ENCODE measurements at places on chromosomes 11 and 22.

- no peak for DNase-seq
These were observed 23.5 kb upstream of the L3MBTL2 start for GRCh38 chr22:41181349-41182241.

DNA sequence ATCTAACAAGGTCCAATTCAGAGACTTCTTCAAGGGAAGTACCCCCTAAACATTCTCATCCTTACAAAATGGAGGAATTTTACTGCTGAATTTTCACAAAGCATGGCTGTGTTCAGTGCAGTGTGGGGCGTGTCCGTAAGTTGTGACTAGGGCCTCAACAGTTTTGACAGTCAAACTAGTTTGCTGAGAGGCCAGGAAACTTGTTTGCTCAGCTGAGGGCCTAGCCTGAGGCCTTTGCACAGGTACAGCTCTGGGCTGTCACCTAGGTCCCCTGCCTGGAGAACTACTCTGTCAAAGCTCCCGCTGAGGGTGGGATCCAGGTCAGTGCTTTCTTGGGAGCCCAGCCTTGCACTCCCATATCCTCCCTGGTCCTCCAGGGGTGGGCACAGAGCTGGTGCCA is 27.9 kb downstream of the TCP11L1 start:
- no peak for DNase-seq

DNA sequence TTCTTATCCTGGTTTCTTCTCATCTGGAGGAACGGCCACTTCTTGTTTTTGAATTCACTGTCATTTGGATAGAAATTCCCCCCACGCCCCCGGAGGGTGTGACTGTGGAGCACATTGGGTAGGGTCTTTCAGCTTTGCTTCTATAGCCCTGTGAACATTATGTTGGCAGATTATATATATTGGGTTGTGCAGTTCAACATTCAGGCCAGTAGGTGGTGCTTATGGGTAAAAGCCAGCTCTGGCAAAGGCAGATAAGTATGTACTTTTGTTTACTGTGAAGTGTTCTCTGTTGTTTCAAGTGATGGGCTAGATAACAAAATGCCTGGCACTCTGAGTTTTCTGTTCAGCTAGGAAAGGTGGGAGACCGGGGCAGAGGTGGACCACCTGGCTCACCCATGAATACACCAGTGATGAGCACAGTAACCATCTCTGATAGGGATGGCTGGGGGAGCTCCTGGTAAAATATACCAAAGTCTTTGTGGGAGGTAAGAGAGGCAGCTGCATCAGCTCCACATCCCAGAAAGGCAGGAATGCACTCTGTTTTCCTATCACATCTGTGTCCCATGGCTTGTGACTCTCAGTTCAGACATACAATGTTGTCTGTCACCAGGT is 1348.2 kb upstream of the RAG2 start:
- peak; percentile 19 for DNase-seq

GRCh38 chr11:126662035-126662790 is 306.7 kb downstream of the ST3GAL4 start:
- no peak for DNase-seq

DNA sequence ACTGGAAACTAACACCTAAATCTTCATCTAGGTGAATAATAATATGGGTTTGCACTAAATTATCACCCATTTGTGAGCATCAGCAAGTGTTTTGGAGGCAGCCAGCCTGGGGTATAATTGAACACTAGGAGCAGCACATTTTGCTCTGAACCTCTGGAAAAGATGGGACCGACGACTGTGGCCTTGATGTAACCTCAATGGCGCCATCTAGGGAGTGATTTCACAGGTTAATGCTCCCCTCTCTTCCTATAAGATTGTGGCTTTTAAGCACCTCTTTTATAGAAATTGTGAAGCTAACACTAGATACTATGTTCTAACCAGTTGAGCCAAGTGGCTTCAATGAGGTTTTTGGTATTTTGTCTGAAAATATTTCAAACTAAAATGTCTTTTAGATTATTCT is 203.7 kb downstream of the NELL1 start:
- DNase-seq, result peak; percentile 92
